COR-L47 (cell line): ENCODE measurements at places on chromosomes 12 and 14.

DNA sequence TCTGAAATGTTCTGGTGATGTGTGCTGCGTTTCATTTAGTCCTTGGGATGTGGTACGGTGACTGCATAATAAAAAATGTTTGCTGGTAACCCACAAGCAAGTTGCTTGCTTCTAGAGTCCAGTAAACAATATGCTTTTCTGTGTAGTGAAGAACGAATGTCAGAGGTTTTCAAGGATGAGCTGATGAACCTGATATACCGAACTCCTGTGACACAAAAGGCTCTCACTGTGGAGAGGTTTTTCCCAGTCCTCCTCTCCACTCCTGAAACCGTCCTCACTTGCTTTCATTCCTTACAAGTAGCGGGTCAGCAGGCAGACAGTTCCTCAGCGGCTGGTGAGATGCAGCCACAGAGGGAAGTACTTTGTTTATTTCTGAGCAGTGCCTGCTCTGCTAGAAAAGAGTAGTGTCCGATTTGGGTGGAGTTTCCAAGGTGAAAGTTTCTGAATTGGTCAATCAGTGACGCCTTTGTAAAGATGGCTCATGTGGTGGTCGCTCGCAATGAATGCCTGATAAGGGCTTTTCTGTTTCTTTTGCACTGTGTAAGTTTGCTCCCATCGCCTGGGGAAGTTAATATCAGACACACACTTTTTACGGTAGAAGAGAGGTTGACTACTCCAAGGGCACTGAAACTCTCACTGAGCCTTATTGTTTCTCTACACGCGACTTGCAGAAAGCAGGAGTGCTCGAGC lies 3.0 kb downstream of the ETV6 start:
- no peak for DNase-seq

DNA sequence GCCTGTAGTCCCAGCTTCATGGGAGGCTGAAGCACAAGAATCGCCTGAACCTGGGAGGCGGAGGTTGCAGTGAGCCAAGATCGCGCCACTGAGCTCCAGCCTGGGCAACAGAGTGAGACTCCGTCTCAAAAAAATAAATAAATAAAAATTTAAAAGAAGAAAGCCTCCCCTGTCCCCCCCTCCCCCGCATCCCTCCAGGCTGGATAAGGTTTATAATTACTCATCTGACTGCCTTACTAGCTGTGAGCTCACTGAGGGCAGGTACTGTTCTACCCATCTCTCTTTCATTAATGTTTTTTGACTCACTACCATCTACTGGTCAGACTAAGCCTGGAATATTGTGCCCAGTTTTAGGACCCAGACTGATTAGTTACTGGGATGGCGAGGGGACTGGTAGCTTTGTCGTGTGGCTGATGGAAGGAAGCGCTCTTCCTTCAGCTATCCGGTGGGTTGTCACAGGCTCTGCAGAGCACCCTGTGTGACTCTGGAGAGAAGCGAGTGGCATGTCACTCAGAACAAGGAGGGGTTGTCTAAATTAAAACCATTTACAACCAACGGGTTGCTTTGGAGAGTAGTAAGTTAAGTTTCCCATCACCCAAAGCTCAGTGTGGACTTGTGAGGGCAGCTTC lies 16.9 kb downstream of the EVL start:
- no peak for DNase-seq

GRCh38 chr14:65791191-65791981 lies 378.9 kb downstream of the FUT8 start:
- DNase-seq = no peak

- no peak for DNase-seq
These were observed 287.2 kb downstream of the BCAT1 start for GRCh38 chr12:24661657-24662096.

DNA sequence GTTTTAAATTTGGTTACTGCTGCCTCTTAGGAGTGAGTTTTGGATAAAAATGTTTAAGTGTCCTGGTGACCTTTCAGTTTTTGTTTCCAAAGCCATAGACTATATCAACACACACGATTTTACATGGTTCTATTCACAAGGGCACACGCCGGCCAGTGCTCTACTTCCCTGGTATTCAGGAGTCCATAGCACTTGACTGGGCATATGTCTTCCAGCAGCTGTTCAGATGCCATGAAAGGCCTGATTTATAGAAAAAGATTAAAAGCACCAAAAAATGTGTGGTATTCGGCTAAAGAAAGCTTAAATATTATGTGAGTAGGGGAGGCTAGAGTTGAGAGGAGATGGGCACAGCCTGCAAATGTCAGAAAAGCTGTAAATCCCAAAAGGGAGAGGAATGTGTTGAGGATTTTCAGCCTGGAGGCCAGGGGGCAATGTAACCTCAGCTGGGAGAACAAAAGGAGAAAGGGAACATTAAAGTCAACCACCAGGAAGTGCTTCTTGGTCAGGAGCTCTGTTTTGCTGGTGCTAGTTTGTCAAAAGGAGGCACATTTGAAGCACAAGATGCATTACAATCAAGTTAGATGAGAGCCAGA lies 478.4 kb downstream of the RAD51B start:
- no peak for DNase-seq

GRCh38 chr12:42143452-42144157 lies 1.1 kb downstream of the GXYLT1 start:
- DNase-seq = no peak

DNA sequence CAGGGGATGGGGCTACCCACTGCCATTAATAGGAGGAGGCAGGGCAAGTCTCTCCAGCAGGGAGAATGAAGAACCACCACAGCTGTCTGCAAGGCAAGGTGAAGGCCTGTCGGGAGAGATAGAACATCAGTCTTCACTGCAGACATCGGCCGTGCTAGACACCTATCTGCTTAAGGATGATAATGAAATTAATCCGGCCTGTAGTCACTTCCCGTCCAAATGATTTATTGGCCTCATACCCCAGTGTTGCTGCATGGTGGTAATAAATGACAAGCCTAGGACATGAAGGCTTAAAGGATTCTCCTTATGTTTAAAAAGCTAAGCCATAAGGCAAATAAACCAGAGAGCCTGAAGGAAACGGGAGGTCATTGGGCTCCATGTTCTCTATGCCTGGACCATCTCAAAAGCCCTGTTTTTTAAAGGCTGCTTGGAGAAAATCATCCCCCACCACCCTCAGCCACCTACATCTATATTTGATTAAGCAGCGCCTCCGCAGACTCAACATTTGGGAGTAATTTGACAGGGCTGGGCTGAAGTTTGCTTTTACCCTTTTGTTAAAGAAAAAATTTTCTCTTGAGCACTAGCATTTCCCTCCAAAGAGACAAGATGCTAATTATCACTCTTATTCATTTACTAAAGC lies 137.7 kb downstream of the PLXNC1 start:
- no peak for DNase-seq

- DNase-seq = no peak
These were observed 26.6 kb upstream of the PNMA1 start for GRCh38 chr14:73740618-73741326.

DNA sequence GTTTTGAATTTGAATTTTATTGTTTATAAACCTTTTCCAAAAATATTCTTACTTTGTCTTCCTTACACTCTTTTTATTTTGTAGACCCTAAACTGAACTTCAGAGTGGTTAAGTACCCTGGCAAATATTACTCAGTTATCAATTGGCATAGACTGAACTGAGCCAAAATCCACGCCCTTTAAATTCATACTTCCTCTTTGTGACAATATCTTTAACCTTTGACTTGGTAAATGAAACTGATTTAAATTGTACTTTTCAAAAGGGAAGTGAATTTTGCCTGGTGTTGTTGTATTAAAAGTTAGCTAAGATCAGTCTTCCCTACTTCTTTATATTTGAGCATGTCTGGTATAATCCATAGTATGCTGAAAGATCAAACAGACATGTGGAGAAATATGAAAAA lies 184.3 kb upstream of the USP15 start:
- no peak for DNase-seq

DNA sequence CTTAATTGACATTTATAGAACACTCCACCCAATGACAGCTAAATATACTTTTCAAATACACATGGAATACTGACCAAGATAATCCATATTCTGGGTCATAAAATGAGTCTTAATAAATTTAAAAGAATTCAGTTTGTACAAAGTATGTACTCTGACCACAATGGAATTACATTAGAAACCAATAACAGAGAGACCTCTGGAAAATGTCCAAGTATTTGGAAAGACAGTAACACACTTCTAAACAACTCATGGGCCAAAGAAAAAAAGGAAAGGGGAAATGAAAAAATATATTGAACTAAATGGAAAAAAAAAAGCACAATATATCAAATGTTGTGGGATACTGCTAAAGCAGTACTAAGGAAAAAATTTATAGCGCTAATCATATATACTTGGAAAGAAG lies 52.0 kb downstream of the CRACR2A start:
- DNase-seq = no peak

DNA sequence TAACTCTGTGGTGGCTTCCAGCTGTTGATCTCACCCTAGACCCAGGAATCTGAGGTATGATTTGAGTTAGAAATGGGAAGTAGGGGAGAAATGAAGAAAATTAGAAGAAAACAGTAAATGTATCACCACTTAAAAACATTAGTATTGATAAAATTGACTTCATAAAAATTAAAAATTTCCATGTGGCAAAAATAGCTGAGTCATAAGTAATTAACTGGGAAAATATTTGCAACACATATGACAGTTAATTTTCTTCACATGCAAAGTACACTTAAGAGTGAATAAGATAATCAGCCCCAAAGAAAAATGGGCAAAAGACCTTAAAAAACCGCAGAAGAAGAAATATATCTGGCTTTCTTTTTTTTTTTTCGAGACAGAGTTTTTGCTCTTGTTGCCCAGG lies 25.5 kb upstream of the ADIPOR2 start:
- no peak for DNase-seq

GRCh38 chr14:100587086-100587762 lies at the start of gene BEGAIN:
Gene BEGAIN (minus strand): TSS chr14:100587417. CDS start chr14:100587290, 127 bp downstream.
- peak; percentile 63 for DNase-seq

DNA sequence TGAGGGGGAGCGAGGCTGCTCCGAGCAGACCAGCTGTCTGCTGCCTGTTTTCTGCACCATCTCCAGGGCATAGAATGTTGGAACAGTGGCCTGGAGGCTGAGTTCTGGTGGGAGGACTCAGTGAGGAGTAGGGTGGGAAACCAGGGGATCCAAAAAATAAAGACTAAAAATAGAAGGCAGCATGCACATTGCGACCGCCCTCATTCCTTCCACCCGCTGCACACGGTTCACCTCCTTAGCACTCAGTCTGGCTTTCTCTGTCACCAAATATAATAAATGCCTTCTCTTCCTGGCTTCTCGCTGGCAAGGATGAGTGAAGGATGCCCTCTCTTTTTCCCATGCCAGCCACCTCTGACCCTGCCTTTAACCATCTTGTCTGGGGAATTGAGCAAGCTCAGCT lies 146.2 kb downstream of the AACS start:
- no peak for DNase-seq

- no peak for DNase-seq
These were observed 1.5 kb downstream of the VRTN start for GRCh38 chr14:74349757-74350156.
